ENCODE measurements at places on chromosomes 3 and 15.
A peak's percentile ranks its signal among the peaks of the same experiment; 100 is the strongest.

DNA sequence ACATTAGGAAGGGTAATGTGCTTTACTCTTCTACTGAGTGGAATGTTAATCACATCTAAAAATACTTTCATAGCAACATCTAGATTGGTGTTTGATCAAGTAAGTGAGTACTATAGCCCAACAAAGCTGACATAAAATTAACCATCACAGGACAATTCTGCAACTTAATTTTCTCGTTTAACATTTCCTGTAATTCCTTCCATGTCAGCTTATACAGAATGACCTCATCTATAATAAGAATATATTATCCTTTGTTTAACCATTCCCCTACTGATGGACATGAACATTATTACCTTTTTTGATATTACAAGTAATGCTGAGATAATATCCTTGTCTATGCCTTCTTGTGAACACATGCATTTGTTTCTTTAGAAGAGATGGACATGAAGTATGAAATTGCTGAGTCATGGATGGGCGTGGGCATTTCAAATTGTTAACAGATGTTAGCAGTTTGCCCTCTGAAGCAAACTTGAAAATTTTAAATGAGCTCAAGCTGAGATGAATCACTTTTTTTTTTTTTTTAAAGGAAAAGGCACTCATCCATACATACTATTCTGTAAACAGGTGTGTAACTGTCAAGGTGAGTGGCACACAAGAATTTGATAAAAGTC, 85.1 kb downstream of the OXNAD1 start:
- no peak for DNase-seq

DNA sequence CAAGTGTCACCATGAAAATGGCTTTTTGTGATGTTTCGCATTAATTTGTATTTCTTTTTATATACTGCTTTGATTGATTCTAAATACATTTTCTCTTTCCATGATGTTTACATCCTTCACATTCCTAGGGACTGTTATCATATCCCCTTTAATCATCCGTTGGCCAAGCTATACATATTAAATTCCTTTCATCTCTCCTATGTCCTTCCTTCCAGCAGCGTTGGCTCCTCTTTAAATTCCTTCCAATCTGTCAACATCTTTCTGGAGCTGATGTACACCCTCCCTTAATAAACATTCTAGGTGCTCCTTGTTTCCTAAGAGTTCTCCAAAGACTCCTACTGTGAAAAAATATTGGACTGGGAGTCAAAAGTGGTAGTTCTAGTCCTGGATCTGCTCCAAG, 87.8 kb downstream of the IGF2BP2 start:
- no peak for DNase-seq

DNA sequence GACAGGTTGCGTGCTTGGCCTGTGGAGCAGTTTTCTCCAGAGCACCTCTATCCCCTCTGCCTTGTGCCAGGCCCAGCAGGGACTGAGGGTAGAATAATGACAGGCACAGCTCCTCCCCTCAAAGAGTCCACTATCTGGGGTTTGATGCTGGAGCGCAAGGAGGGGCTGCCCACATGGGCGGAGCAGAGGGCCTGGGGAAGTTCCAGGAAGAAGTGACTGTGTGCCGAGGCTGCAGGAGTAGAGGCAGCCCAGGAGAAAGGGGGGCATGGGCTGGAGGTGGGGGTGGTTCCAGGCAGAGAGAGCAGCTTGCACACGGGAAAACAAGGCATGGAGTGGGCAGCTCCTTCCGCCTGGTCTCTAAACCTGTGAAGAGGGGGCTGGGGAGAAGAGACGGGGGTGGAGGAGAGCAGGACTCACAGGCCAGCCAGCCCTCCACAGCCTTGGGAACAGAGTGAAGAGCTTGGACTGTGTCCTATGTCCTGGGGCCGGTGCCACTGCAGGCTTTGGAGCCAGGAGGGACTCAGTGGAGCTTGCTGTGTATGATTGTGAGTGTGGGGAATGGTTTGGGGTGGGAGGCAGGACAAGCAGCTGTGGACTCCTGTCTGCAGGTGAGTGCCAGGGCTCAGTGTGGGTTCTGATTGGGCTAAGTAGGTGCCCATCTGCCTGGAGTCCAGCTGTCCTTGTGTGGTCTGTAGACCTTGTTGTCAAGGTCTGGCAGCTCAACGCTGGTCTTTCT, 48.1 kb downstream of the APBA2 start:
- no peak for DNase-seq

GRCh38 chr3:51538115-51538458, 432 bp upstream of the RAD54L2 start:
- peak; percentile 14 for DNase-seq

- DNase-seq = peak; percentile 10
These were observed 6.6 kb upstream of the ADGRG7 start for GRCh38 chr3:100602506-100603444.

DNA sequence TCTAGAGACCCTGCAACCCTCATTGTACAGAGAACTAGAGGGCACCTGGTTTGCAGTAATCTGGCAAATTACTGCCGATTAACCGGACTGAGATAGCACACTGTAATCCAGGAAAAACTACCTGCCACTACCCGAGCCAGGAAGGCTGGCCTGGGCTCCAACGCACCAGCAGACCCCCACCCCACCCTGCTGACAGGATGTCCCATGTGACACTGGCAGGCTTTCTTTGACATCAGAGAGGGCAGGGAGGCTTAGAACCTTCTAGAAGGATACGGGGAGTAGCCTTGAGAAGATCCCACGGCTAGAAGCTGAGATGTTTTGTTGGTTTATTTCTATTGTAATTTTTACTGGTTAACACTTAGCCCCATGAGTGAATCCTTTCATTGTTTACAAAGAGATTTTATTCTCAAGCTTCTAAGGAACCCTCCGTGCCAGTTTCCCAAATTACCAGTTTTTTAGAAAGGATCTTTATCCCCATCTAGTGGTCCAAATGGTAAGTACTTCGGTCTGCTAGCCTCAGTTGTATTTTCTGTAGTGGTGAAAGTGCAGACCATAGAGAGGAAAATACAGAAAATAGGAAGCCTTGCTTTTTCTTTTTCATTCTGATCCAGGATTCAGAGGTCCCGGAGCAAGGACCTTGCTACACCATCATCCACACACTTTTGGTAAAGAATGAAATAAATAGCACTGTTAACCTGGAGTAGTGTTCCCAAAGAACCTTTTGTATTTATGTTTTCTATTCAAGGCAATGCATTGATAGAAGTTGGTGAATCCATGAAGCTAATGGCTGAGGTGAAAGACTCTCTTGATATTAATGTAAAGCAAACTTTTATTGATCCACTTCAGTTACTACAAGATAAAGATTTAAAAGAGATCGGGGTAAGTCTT, 81.9 kb upstream of the ADAMTSL3 start:
- DNase-seq = no peak

DNA sequence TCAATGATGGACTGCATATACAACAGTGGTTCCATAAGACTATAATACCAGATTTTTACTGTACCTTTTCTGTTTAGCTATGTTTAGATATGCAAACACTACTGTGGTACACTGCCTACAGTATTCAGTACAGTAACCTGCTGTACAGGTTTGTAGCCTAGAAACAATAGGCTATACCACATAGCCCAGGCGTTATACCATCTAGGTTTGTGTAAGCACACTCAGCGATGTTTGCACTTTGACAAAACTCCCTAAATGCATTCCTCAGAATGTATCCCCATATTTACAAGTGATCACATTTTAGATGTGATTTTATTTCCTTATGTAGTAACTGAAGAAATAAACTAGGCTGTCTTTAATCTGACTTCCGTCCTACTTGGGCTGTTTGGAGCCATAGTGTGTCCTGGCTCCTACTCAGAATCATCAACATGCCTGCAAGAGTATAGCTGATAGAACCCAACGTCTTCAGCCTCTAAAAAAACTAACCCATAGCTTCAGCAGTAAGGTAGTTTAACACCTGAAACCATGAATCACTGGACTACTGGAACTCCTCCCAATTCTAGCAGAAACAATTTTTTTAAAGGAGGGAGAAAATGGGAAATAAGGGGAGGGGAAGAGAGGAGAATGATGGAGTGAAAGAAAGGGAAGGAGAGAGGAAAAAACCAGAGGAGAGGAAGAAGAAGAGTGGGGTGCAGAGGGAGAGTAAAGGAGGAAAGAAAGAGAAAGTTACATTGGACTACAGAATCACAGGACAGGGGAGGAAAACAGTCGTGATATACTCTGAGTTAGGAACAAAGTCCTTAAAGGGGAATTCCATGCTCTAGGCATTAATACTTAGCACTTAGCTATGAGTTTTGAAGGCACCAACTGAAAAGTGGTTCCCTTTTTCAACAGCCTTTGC, 67.7 kb upstream of the PLXND1 start:
- no peak for DNase-seq

DNA sequence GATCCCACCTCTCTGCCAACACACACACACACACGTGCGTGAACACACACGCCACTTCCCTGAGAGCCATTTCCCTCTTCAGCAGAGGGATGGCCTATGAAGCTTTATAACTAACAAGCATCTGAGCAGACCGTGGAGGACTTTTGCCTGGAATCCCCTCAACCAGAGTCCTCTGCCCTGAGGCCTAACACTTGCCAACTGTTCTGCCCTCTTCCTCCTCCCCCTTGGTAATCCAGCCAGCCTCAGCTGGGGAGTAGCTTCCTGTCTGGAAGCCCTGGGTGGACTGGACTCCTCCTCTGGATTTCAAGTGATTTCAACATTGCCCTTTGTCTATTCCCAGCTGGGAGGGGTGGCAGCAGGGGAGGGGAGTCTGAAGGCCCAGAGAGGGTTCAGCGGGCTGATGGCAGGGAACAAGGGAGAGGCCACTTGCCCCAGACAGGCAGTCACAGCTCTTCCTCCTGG, 68.4 kb upstream of the HACD2 start:
- peak; percentile 30 for DNase-seq

DNA sequence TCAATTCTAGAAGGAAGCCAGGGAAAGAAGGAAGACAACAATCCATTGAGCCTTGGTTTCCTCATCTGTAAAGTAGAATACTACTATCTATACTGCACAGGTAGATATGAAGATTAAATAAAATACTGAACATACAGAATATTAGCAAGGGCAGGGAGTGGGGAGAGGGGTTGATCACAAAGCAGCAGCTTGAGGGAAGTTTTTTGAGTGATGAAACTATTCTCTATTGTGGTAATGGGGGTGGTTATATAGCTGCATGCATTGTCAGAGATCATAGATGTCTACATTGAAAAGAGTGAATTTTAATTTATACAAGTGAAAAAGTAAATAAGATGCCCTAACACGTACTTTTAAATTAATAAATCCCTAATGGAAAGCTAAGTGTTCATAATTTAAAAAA, 242.6 kb upstream of the LRTM1 start:
- no peak for DNase-seq

- no peak for DNase-seq
These were observed 21.0 kb downstream of the TPRG1 start for GRCh38 chr3:189192725-189193124.

DNA sequence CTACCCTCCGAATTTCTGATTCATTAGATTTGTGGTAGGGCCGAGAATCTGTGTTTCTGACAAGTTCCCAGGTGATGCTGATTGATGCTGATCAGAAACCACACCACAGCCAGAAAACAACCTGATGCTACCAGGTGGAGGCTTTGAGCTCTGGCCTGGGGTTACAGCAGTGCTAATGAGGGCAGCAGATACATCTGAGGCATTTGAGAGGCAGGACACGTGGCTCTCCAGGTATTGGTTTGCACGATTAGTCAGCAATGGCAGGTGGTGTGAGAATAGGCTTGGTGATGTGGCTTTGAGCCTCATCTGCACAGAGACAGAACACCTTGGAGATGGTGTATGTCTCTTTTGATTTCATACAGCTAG, 78.8 kb upstream of the THBS1 start:
- no peak for DNase-seq

GRCh38 chr3:10122724-10123123, 7.2 kb downstream of the BRK1 start:
- DNase-seq = no peak

DNA sequence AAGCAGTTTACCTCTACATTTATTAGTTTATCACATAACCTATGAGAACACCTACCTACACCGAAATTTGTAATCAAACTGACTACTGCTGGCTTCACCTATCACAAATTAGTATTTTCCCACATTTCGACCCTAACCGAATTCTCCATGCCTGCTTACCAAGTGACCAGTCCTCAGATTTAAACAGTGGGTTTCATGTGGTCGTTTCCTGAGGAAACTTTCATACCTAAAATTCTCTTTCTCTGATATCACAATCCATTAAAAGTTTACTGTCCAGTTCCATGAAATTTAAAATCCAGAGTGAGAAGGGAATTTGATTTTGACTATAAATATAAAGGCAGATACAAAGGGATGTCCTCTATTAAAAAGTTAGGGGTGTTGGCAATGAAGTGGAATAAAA, 1.9 kb downstream of the PLOD2 start:
- no peak for DNase-seq

- DNase-seq = no peak
These were observed 86.4 kb upstream of the SEC13 start for GRCh38 chr3:10407361-10407760.

Data from NCI-H345 (cell line).